ENCODE measurements at places on chromosomes 11 and 22. TPM values are rescaled to one million over a fixed set of nuclear protein-coding genes. Genes with fewer than 3 reads are reported as not detected.

- DNase-seq: peak; percentile 32
These were observed 291.8 kb downstream of the MIAT start for GRCh38 chr22:26949193-26949592.

DNA sequence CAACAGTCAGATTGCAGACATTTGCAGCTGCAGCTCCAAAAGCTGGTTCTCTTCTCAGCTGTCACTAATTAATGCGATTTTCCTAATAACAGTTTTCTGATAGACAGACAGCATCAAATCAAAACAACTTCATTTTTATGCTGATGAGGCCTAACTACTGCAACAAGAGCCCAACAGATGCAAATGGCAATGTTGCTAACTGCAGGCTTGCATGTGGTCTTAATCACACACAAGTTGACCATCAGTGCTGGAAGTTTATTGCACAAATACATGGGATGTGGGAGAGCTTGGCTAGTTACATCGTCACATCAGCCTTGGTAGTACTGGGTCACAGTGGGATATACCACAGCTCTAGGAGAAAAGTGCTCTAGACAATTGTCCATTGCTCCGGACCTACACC is 99.2 kb downstream of the SPON1 start:
- no peak for DNase-seq

GRCh38 chr22:26325641-26326040 is 103.4 kb upstream of the ASPHD2 start:
- no peak for DNase-seq

Gene BLID
- not detected for polyA plus RNA-seq

Gene OR10D3
- polyA plus RNA-seq: not detected
